CD4-positive, alpha-beta T cell treated with Interleukin-12 subunit alpha and Interleukin-12 subunit beta, for 1 hour (primary cell): ENCODE measurements at places on chromosomes 2 and 18.

DNA sequence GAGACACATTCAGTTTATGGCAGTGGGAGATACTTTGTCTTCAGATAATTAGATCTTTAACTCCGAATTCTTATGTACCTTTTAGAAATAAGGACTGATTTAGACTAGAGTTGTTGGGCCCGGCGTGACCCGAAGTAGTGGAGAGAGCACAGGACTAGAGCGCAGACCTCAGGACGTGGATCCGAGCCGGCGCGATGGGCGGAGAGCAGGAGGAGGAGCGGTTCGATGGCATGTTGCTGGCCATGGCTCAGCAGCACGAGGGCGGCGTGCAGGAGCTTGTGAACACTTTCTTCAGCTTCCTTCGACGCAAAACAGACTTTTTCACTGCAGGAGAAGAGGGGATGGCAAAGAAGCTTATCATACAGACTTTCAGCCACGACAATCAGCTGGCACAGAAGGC lies 54.5 kb downstream of the FMNL2 start:
- no peak for DNase-seq

GRCh38 chr2:174280596-174280995 lies 32.3 kb upstream of the OLA1 start:
- no peak for DNase-seq

GRCh38 chr18:38307914-38308313 lies 742.3 kb upstream of the CELF4 start:
- DNase-seq: no peak

DNA sequence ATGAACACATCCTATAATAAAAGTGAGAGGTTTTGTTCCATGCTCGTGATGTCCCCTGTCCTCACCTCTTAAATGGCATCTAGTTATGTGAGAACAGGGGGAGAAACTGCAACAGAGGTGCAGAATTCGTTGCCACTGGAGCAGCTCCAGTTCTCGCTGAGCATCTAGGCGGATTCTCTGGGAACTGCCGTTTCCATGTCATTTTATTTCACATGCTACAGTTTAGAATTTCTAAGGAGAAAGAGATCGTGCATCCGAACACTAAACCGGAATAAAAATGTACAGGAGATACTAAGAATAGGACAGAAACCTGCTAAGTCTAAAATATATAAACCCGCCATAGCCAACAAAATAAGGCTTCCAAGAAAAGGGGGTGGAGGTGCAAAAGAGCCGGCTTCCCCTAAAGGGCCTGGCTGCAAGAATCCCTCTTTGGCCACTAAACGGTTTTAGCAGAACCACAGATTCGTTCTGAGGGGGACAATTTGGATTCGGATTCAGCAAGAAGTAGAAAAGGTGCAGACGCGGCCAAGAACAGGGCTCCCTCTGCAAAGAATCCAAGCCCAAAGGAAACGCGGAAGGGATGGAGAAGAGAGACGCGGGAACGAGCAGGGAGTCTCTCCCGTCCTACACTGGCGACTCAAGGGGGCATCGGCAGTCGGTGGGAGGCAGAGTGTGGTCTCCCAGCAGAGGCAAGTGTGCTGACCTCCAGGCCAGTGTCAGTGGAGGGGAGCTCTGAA lies 1.3 kb downstream of the TMEM163 start:
- no peak for DNase-seq

DNA sequence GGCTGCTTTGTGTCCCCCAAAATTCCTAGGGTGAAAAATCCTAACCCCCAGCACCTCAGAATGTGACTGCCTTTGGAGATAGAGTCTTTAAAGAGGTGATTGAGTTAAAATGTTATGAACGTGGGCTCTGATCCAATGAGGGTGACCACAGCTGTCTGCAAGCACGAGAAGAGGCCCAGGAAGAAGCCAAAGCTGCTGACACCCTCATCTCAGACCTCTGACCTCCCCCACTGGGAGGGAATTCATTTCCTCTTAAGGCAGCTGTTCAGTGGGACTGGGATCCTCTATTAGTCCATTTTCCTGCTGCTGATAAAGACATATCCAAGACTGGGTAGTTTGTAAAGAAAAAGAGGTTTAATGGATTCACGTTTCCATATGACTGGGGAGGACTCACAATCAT lies 544.4 kb downstream of the DCDC2C start:
- no peak for DNase-seq

DNA sequence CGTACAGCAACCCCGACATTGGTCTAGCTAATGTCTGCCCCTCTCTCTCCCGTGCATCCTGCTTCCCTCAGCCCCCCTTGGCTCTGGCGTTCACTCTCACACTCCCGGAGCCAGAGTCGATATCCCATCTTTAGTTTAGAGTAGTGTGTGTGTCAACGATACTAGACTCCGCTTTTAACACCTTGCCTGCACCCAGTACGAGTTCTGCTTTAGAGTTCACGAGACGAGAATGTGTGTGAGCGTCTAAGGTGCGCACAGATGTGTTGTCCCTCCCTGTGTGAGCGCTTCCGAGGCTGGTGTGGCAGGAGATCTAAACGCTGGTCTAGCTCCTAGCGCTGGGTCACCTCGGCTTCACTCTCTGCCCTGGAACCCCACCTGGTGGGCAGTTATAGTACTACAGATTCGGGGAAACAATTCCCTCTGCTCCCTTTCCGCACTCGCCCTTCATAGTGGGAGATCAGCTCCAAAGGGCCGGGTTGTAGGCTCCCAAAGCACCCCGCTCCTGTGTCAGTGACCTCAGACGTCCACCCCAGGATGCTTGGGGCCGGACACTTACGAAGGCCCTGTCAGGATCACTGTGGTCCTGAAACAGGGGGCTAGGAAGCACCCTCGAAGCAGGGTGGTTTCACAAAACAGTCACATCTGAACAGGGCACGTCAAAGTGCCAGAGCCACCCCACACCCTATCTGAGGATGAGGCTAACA lies 2.6 kb upstream of the CYP26B1 start:
- DNase-seq: peak; percentile 60

- no peak for DNase-seq
These were observed 217.6 kb upstream of the FIGN start for GRCh38 chr2:163953390-163953907.

GRCh38 chr2:210517264-210517663 lies 39.1 kb upstream of the CPS1 start:
- no peak for DNase-seq

GRCh38 chr18:13808294-13809042 lies 15.5 kb upstream of the MC5R start:
- DNase-seq: no peak

DNA sequence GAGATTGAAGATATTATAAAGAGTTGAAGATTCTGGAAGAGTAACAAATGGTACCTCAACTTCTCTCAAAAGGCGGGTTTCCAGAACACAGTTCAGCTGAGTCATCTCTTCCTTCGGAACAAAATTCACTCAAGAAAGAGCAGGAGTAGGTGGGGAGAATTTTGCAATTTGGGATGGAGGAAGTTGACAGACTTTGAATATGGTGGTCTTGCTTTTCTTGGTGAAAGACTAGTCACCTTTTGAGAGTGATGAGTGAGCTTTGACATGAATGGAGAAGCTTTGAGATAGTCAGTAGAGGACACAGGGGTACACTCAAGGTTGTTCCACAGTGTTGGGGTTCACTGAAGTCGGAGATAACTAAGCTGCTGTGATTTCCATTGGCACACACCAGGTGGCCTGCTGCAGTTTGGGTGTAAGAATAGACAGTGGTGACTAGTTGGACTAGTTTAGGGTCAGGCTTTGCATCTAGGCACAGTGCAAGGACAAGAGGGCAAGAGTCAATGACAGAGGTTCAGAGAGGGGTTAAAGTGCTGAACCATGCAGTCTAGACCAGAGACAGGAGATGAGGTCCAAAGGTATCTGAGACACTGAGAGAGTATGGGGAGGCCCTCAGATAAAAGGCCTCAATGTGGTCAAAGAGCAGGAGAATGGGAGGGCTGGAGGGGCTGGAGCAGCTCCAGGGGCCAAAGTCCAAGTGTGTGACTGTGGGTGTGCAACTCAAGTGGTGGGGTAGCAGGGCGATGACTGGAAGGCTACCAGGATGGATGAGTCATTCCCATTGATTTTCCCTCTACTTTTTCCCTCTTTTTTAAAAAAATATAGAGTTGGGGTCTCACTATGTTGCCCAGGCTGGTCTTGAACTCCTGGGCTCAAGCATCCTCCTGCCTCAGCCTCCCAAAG lies 7.7 kb downstream of the CCL20 start:
- DNase-seq: no peak

GRCh38 chr2:196291873-196292800 lies 120.8 kb upstream of the STK17B start:
- no peak for DNase-seq

DNA sequence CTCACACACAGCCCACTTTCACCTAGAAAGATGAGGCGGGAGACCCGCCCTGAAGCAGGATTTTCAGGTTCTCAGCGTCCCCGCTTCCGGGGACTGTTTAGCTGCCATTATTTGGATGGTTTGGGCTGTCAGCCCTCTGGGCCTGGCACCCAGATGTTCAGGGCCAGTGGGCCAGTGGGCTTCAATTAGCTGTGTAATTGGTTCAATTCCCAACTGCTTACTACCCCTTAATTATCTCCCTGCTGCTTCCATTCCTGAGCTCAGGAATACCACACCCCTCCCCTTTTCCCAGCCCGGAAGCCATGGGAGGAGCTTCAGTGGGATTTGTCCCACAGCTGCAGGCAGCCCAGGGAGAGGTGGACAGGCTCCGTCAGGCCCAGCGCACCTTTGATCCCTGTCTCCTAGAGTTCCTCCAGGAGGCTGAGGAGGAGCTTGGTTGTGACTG lies 114.1 kb upstream of the MYCN start:
- no peak for DNase-seq
